ENCODE measurements at places on chromosomes 6 and 20.

- DNase-seq = no peak
These were observed 75.8 kb upstream of the IYD start for GRCh38 chr6:150293019-150293418.

DNA sequence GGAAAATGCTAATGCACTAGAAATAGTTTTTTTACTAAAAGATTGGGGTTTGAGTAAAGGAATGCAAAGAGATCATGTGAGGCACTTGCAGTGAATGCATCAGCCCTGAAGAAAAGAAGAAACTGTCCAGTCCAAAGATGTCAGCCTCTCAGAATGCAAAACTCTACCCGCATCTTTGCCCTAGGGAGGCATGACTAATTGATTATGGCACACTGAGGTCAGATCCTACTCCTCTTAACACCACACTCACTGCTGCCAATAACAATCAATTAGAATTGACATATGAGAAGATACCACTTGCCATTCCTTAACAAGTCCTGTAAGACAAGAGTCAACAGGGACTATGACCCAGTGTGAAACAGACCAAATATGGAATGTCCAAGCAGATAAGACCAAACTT is 262.3 kb upstream of the PLN start:
- DNase-seq = no peak

DNA sequence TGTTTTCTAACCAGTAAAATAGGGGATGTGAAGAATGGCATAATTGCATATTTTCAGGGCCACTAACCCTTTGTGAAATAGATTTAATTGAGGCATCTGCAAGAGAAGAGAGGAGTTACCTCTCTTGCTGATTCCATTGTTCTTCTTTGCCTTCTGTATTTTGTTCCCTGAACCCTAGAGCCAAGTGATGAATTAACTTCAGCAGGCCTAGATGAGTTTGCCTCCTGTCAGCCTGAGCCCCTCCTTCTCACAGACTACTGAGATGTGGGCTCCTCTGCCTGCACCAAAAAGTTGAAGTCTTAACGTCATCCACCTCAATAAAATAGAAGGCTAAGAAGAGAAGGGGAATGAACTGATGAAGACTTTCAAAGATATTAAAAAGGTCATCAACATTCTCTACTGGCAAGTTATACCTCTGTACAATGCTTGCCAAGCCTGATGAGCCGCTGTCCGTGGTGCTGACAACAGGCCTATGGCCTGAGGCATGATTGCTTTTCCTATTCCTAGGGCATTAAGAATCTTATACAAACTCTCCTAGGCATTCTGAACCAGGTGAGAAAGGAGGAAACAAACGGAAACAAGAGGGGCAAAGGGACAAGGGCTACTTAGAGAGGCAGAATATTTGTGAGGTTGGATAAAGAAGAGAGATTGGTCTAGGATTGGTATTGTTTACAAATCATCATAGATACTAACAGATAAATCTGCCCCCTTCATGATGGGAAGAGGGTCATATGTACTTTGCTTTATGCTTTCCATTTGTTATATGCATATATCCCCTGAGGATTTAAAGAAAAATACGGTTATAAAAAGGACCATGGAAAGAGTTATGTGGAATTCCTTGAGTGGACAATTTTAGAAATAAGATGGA is 46.8 kb downstream of the CD24 start:
- DNase-seq = no peak

DNA sequence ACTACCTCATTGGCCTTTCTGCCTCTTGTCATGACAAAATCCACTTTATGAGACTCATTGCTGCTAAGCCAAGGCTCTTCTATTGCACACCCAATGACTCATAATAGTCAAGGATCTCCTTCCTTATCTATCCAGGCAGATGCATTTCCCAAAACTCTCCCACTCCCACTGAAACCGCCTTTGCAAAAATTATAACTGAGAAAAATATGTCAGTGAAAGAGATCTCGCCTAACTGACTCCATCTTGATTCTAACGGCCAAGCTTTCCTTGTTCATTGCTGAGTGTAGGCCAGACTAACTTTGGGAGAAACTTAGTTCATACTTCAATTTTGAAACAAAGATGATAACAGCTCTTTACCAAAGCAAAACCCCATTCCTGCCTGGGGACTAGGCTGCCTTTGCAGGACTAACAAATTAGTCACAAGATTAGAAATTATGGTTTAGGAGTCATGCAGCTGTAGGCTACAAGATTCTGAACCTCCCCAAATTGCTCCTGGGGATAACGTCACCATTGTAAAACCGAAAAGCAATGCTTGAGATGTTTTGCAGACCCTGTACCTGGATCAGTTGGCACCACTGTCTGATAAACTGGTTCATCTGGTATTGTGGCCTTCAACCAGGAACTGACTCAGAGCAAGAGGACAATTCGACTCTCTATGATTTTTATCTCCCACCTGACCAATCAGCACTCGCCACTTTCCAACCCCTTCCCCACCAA is 47.1 kb downstream of the HAO1 start:
- no peak for DNase-seq

DNA sequence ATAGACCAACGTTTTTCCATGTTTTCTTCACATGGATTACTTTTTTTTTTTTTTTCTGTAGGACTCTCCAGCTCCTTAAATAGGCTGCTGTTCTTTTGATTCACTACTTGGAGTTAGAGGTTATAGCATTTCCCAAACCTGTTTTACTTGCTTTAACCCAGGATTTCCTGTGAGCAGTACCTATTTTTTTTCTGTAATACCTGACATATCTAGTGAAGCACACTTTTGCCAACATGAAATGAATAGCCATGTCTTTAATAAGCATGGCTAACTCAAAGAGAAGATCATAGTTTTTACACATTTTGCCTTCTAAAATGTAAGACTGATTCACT is 137.0 kb downstream of the FOXA2 start:
- DNase-seq = no peak

DNA sequence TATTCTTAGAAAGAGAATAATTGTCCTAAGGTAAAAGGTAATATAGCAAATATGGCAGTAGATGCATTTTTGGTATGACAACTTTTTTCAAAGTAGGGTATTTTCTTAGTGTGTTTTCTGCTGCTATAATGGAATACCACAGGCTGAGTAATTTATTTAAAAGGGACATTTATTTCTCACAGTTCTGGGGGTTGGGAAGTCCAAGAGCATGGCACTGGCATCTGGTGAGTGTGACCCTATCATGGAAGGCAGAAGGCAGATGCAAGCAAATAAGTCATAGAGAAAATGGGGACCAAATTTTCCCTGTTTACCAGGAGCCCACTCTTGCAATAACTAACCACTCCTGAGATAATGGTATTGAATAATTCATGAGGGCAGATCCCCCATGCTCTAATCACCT is 922.5 kb upstream of the MAN1A1 start:
- no peak for DNase-seq

- DNase-seq = no peak
These were observed 11.0 kb downstream of the SLC29A1 start for GRCh38 chr6:44234101-44235025.

DNA sequence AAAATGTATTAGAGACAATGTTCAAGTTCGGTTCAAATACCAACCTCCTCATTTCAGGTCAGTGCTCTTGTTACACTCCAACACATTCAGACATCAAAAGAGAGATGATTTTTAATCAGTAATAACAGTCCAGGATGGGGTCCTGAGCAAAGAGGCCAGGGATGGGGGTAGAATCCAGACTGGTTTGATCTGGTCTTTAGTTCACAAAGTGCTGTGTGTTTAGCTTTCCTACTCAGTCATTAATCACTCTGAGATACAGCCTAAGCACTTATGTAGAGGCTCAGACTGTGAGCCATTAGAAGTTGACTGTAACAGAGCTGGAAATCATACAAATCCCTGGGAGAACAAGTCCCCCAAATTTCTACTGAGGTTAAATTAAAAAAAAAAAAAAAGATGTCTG is 241.6 kb downstream of the PTPRK start:
- DNase-seq = no peak

GRCh38 chr20:44370639-44371218 is 15.2 kb downstream of the HNF4A start:
- no peak for DNase-seq

GRCh38 chr6:47407300-47408281 is 70.0 kb upstream of the CD2AP start:
- no peak for DNase-seq

DNA sequence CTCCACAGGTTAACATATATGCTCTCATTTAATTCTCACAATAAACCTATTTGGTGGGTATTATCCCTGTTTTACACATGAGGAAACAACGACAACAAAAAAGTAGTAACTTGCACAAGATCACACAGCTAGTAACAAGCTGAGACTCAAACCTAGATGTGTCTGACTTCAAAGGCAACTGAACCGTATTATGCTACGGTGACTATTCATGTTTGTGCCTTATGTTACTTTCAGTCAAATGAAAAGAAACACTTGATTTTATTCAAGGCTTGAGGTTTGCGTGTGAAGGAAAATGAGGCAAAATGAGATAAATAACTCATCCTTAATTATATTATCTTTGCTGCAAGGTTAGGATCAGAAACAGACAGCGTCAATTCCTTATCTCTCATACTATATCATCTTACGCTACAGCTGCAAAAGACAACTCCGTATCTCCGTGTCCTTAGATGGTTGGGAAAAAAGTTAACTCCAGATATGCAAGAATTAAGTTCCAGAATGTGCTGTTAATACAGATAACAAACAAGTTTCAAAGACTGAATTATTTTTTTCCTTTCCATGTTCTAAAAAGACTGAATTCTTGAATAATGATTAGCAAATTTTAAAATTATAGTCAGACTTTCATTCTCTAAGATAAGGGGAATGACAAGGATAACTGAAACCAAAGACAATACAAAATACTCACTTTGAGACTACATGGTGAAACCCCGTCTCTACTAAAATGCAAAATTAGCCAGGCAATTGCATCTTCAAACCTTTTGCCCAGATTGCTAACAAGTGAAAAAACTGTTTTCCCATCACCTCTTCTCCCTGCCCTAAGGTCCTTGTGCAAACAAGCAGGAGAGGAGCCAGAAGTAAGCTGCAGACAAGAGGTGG is 27.8 kb downstream of the STAU1 start:
- no peak for DNase-seq

GRCh38 chr20:10611357-10611756 is 62.4 kb downstream of the JAG1 start:
- DNase-seq = no peak

GRCh38 chr20:53933232-53933846 is 137.1 kb downstream of the BCAS1 start:
- DNase-seq = no peak

DNA sequence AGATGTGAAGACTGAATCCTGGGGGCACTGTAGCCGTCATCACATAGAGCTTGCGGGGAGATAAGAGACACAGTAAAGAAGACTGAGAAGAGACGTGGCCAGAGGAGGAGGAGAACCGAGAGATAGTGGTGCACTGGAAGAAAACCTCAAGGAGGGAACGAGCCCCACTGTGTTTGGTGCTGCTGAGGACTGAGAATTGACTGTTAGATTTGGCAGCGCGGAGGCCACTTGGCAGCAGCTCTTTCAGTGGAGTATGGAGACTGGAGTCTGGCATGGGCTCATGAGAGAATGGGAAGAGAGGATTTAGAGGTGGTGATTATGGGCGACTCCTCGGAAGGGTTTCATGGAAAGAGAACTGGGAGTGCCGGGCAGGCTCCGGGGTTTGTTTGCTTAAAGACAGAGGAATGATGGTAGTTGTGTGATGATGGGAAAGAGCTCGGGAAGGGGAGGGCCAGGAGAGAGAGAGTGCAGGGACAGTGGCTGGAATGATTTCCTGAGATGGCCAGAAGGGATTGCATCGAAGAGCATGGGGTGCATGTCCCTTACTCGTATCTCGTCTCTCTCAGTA is 18.0 kb downstream of the CDYL start:
- DNase-seq = no peak

DNA sequence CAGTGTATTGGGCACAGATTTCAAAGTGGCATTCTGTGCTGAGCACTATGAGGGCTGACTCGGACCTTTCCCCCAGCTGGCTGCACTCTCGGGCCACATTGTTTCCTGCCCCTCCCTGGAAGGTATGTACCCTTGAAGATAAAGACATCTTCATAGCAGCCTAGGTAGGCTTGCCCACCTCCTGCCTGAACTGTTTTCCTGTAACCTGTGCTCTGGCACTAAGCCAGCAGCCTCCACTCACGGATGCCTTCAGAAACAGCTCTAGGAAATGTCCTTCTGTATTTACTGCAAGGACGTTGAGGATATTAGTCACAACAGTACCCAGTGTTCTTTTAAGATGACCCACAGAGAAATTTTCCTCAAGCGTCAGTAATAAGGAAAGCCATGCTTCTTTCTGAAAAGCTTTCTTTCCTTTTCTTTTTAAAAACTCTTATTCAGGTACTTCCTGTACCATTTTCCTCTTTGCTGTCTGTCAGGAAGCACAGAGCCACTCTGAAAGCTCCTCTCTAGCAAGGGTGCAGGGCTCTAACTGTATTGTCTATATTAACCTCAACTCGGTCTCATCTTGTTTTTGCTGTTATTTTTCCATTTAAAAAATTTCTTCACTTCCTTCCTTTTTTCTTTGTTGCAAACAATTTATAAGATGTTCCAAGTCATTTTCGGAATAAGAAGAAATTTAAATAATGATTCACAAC is 43.5 kb downstream of the TTI1 start:
- DNase-seq = no peak

DNA sequence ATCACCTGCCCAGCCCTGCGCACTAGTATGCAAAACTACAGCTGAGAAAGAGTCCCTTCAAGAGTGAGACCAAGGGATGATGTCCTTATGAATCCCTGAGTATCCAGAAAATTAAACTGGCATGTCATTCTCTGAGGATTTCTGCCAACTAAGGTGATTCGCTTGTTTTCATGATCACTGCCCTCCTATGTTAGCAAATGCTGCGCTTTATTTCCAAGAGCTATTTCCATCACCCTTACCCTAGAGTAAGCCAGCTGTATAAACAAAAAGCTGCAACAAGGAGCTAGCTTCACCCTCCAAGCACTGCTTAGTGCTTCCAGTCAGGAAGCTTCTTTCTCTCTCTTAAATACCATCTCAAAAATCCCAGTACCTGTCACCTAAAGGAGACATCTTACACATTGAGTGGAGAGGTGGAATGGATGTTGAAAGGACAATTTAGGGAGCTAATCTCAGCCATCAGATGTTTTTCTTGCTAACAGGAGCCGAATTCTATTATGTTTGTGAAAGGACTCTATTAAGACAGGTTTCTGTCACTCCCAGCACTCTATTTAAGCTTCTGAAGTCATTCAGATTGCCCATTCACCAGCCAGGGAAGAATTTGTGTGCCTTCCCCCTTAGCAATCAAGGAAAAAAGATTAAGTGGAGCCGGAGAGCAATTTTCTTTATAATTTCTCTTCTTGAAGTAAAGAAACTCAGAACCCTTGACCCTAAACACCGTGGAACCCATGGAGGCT is 322.2 kb downstream of the NRN1 start:
- DNase-seq = no peak

- no peak for DNase-seq
These were observed 14.4 kb downstream of the KCNQ5 start for GRCh38 chr6:72636215-72636614.

- DNase-seq = no peak
These were observed 247.1 kb downstream of the HIVEP2 start for GRCh38 chr6:142697922-142698321.

- no peak for DNase-seq
These were observed 33.7 kb downstream of the CYP24A1 start for GRCh38 chr20:54140067-54140466.

GRCh38 chr20:40741507-40742106 is 52.6 kb upstream of the MAFB start:
- peak; percentile 46 for DNase-seq
